ENCODE measurements at places on chromosomes 16 and 17. TPM values are rescaled to one million over a fixed set of nuclear protein-coding genes. Genes with fewer than 3 reads are reported as not detected.

GRCh38 chr16:64346080-64346479, 775.8 kb downstream of the CDH11 start:
- DNase-seq, result no peak

DNA sequence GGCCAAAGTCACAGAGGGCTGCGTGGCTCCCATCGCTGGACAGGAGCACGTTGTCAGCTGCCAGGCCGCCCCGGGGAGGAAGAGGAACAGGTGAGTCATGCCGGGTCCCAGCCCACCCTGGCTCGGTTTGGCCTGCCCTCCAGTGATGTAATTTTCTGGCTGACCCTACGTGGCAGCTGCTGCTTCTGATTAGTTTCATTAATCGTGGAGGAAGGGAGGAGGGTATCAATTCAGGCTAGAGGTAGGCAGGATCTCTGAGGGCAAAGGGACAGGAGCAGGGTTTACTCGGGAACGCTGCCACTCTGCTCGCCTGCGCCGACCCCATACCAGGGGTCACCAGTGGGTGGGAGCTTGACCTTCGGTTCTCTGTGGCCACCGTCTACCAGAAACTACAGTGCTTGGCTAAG, 11.7 kb upstream of the SPATA32 start:
- DNase-seq, result no peak

DNA sequence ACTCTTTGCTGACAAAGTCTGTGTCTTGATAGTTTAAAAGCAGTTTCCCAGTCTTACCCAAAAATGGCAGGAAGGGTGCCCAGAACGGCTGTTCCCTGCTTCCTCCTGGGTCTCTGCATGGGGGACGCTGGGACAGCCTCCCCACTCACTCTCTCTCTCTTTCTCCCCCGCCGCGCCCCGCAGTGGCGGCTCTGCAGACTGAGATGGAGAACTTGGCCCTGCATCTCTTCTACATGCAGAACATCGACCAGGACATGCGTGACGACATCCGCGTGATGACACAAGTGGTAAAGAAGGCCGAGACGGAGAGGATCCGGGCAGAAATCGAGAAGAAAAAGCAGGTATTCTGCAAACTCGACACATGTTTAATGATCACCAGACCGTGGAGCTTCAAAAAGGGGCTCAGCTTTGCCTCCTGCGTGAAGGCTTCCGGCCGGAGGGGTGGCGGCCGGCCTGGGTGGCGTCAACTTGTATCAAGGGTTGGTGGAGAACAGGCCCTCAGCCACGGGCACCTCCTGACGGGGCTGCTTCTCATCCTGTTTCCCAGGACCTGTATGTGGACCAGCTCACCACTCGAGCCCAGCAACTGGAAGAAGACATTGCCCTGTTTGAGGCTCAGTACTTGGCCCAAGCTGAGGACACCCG, 22.0 kb downstream of the CCDC40 start:
- no peak for DNase-seq

DNA sequence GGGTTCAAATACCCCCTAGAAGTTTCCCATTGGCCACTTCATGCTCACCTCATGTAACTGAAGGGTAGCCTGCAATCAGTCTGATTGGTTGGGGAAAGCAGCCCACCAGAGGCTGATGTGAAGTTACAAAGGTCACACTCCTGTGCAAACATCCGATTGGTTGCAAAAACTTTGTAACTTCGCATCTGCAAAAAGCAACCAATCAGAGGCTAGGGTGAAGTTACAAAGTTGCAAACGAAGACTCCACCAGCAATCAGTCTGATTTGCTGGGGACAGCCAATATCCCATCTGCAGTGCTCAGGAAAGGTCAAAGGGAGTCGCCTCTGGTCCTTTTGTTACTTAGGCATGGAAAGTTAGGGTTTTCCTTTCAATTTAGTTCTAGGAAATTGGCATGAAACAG, 40.1 kb downstream of the TAOK1 start:
- DNase-seq, result no peak

GRCh38 chr17:66306446-66306845, 4.0 kb downstream of the PRKCA start:
- no peak for DNase-seq

The MAP2K6 gene
- 12.3 TPM for total RNA-seq

Data from G401 (cell line).